Astrocyte of the hippocampus (primary cell): ENCODE measurements at places on chromosomes 7 and 10.
A peak's percentile ranks its signal among the peaks of the same experiment; 100 is the strongest.

- no peak for DNase-seq
Observed at GRCh38 chr7:136229790-136230189, 252.6 kb upstream of the MTPN start.

DNA sequence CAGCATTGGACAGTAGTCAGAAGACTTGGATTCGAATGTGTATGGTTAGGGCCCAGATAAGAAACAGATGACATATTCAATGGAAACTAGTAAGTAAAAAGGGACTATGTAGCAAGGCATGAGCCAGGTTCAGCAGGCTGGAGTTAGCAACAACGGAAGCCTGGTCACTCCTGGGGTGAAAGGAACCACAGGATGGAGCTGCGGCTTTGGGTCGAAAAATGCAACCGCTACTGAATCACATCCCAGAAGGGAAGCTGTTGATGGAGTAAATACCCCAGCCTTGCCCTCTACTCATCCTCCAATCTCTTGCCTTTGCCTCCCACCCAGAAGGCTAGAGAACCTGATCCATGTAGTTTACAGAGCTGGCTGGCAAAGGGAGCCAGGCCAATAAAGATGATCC is 37.5 kb upstream of the EGR2 start:
- DNase-seq: no peak

- peak; percentile 95 for DNase-seq
Observed at GRCh38 chr10:12844811-12845483, 156.6 kb downstream of the CCDC3 start.

- peak; percentile 63 for DNase-seq
Observed at GRCh38 chr7:23469150-23469960, 936 bp downstream of the IGF2BP3 start.

GRCh38 chr10:81576336-81576735 is 298.7 kb upstream of the NRG3 start:
- DNase-seq: no peak

GRCh38 chr7:94739180-94739579 is 83.2 kb upstream of the SGCE start:
- no peak for DNase-seq

GRCh38 chr10:112092519-112092918 is 91.0 kb downstream of the GPAM start:
- DNase-seq: peak; percentile 3

- DNase-seq: no peak
Observed at GRCh38 chr10:43336641-43337318, 34.7 kb upstream of the FXYD4 start.

DNA sequence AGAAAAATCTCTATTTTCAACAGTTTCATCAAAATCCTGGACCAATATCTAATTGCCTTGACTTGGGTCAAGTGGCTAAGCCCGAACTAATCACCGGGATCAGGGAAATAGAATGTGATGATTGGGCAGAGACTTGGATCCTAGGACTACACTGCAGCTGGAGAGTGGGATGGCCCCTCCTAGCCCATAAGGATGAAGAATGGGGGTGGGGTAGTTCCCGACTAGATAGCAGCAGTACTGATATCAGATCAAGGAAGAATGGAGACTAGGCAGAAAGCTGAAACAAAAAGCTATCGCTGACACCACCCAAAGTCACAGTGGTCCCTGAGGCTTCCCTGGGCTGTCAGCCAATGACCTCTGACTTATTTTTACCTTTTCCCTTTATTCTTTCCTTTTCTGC is 160.4 kb upstream of the PHYHIPL start:
- no peak for DNase-seq

DNA sequence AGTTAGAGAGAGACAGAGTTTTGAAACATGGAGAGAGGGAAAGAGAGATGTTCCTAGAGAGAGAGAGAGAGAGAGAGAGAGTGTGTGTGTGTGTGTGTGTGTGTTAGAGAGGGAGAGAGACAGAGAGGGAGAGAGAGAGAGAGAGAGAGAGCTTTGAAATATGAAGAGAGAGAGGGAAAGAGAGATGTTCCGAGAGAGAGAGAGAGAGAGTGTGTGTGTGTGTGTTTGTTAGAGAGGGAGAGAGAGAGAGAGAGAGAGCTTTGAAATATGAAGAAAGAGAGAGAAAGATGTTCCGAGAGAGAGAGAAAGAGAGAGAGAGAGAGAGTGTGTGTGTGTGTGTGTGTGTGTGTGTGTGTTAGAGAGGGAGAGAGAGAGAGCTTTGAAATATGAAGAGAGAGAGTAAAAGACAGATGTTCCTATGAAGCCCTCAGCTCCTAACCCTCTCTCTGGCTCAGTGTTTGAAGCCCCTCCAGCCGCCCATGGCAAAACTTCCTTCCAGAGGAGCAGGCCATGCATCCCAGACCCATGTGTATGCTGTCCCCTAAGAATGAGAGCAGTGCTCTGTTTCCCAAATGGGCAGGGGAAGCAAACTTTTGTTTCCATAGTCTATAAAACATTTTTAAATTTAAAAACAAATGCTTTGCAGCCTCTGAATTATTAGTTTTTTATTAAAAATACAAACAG is 130.9 kb downstream of the KCNMA1 start:
- DNase-seq: no peak

GRCh38 chr7:157003756-157004520 is 6.5 kb downstream of the MNX1 start:
- DNase-seq: peak; percentile 62

- DNase-seq: peak; percentile 78
Observed at GRCh38 chr7:150937848-150938561, 40.1 kb downstream of the KCNH2 start.

DNA sequence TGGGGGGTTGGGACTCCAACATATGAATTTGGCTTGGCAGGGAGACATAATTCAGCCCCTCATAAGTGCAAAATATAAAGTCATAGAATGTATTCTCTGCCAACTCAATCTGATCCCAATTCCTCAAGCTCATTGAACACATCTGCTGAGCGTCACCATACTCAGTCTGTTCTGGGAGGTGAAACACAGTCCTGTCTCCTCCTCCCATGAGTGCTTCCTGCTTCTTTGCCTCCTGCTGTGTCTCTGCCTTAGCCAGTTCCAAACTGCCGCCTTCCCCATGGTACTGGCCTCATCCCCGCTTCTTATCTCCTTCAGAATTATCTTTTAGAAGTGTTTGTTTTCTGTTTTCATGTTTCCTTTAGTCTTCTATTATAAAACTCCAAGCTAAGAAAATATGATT is 365.5 kb downstream of the TNS3 start:
- DNase-seq: no peak

- no peak for DNase-seq
Observed at GRCh38 chr10:78617115-78617514, 451.7 kb upstream of the ZMIZ1 start.

DNA sequence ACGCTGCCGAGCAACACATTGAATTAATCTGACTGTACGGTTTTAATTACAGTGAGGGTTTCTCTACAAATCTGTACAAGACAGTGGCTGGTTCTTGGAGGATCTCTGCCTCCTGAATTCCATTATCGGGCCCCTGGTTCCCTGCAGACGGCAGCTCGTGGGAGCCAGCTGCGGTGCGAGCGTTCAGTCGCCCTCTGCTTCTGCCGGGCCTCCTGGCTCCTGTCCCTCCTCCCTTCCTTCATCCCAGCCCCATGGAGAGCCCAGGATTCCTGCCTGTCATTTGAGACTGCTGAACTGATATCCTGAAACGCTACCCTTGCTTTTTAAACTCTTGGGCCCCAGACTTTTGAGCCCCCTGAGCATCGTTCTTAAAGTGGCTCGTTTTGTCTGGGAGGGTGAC is 6.6 kb upstream of the DLX6 start:
- no peak for DNase-seq

DNA sequence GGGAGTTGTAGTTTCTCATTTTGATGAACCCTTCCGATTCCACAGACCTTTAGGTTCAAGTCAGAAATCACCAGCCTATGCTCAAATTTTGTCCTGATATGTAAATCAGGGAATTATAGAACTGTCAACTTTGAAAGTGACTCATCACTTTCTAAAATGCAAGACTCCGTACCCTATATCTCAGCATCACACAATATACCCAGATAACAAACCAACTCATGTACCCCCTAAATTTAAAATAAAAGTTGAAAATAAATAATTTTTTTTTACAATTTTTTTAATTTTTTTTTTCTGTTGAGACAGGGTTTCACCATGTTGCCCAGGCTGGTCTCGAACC is 393 bp upstream of the ARHGAP19 start:
- DNase-seq: no peak

DNA sequence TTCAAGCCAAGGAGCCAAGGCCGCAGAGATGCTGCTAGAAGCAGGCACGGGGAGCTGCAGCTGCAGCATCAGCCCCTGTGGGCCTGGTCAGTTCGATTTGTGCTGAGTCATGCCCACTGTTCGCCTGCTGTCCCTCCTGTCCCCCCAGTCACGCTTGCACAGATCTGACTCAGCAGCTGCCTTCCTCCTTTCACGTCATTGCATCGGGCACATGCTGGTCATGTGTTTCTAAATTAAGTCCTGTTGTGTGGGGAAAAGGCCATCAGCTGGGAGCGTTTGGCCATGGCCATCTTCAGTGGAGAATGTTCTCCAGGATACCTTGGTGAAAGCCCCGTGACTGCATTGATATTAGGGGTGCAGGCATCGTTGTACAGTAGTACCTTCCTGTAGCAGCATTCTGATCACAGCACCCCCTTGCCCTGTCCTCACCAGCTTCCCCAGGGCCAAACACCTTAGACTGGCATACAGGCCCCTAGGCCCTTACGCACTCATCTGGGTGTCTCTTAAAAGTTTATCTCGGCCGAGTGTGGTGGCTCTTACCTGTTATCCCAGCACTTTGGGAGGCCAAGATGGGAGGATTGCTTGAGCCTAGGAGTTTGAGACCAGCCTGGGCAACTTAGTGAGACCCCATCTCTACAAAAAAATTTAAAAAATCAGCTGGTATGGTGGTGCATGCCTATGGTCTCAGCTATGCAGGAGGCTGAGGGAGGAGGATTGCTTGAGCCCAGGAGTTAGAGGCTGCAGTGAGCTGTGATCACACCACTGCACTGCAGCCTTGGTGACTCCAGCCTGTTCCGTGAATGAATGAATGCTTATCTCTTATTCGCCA is 23.2 kb downstream of the POR start:
- DNase-seq: peak; percentile 84

DNA sequence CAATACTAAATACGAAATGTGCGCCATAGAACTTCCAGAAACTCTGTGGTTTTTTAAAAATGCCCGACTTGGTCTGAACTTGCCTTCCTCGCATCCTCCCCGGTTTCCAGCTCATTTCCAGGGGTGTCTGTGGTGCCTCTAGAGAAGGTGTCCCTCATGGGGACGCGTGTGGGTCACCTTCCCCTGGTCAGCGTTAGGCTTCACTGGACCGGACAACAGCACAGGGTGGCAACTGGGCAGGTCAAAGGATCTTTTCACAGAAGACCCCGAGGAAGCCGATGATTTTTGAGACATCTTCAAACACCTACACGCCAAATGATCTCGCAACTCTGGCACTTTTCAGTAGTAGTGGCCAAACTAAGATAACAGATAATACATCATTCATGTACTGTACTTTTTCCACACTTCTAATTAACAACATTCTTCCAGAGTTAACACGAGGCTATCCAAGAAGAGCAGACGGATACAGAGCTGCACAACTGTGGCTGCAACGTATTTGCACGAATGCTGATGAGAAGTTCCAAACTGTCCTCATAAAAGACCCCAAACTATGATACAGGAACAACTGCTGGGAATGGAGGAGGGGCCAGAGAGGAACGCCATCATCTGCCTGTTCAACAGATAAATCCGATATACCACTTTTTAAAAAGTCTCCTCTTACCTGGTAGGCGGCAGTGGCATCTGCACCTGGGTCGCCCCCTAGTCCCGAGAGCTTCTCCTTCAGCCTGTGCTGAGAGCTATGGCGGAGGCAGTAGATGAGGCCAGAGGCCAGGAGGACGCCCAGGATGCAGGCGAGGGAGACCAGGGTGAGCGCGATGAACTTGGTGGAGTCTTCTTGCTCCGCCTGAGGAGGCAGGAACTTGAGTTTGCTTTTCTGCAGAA is 345.5 kb downstream of the DNAJB6 start:
- DNase-seq: no peak

DNA sequence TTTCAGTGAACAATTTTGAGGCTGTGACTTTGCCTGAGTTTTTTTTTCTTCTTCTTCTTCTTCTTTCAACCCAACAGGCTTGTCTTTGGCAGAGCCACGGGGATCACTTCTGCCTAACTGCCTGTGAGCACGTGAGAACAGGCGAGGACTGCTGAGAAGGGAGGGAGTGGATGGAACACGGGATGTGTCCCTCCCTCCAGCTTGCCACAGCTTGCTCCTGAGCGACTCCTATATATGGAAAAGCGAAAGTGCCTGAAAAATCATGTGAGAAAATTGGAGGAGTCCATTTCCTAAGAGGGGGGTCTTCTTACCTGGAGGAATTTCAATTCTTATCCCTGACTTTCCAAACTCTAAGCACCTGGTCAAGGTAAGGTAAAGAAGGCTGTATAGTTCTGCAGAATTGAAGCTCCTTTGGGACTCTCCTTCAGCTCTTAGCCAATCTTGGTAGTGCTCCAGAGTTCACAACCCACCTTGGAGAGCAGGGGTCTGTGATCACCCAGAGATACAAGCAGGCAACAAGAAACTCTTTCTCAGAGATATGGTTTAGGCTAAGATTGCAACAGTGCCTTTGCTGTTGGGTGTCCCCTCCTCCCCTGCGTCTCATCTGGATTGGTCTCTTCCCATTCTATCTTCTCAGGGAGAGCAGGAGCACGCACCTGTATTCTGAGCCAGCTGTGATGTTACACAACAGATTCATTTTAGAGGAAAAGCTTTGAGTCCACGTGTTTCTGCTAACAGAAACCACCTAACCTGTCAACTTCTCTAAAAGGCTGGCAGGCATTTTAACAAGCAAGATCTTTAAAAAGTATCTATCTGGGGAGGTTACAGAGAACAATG is at the start of gene MAT1A:
Gene MAT1A, minus strand, starts transcription at position 208 of the 837 bp plus-strand sequence. CDS start 235 bp downstream, outside the sequence.
- DNase-seq: no peak

DNA sequence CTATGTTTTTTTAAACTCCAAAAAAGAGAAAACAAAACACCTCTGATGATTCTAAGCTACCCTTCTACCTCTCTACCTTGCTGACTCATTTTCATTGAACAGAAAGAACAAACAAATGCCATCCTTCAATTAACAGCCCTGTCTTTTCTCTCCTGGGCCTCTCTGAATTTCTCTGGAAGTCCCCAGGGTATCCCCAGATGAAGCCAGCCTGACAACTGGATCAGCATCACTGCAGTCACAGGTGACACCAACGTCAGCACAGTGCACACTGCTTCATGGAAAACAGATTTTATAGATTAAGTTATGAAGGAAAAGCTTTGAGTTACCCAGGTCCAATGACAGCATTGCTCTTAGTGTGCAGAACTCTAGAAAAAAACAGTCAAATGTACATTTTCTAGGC is 5.7 kb downstream of the HUS1 start:
- no peak for DNase-seq

- no peak for DNase-seq
Observed at GRCh38 chr7:112556633-112557032, 75.8 kb downstream of the LSMEM1 start.

- peak; percentile 46 for DNase-seq
Observed at GRCh38 chr10:102246261-102246660, 929 bp downstream of the GBF1 start.

- no peak for DNase-seq
Observed at GRCh38 chr7:44306606-44307005, 18.8 kb downstream of the CAMK2B start.

GRCh38 chr7:3267966-3268690 is 32.9 kb upstream of the SDK1 start:
- peak; percentile 49 for DNase-seq

- DNase-seq: peak; percentile 0
Observed at GRCh38 chr10:23693925-23694324, 255.1 kb downstream of the OTUD1 start.

- DNase-seq: no peak
Observed at GRCh38 chr7:67678419-67678818, 681.8 kb downstream of the TYW1 start.

- DNase-seq: no peak
Observed at GRCh38 chr10:92111336-92111939, 179.4 kb downstream of the CPEB3 start.

GRCh38 chr7:450741-451140 is 68.9 kb downstream of the PDGFA start:
- DNase-seq: no peak
